ENCODE measurements at places on chromosomes 3 and 15.
A peak's percentile ranks its signal among the peaks of the same experiment; 100 is the strongest.

- DNase-seq = no peak
These were observed 141.7 kb downstream of the FBLN2 start for GRCh38 chr3:13690636-13691035.

GRCh38 chr15:94231723-94232468, 535 bp downstream of the MCTP2 start:
- DNase-seq = no peak

DNA sequence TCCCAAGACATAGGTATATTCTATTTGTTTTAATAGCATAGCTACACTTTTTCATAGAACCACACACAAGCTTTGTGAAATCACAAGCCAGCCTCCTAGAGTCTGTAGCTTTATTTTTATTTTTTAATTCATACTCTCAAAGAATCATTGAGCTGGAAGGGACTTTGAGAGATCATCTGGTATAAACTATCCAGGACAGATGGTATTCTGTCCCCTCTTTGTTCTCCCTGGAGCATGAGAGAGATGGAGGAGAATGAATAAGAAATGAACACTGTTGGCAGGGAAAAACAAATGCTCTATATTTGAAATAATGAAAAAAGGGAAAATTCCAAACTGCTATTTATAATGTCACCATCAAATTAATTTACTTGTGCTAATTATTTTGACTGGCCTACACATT, 338.7 kb upstream of the IL12A start:
- DNase-seq = no peak

DNA sequence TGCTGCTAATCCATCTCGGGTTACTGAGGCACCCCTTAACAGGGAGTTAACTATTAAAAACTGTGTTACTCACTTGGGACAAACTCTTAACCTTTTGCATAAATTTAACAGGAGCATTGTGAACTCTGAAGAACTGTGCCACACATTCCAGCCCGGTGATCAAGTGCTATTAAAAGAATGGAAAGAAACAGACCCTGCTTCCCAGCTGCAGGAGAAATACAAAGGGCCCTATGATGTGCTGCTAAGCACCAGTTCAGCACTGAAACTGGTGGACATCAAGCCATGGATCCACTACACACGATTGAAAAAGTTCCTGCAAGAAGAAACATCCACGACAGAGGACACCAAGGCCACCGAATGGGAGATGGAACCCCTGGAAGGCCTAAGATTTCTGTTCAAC, 114.7 kb upstream of the PLCL2 start:
- no peak for DNase-seq

- no peak for DNase-seq
These were observed 83.4 kb downstream of the ATP1B3 start for GRCh38 chr3:141959589-141960554.

GRCh38 chr3:186772701-186773417, 10.5 kb upstream of the EIF4A2 start:
- DNase-seq = no peak

DNA sequence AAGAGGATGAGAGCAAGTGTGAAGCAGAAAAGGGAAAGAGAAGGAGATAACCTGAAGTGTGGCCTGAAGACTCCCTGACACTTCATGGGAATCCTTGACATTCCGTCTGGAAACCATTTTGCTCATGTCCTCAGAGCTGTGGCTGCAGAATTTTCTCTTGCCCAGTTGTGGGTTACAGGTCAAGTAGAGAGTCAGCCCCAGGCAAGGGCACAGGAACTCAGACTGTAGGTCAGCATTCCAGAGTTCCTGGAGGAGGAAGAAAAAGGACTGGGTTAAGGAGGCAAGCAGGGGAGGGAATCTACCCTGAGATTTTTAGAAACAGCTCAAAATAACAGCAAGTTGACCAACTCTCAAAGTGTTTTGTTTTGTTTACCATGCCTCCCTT, 4.1 kb upstream of the THSD4 start:
- DNase-seq = no peak

DNA sequence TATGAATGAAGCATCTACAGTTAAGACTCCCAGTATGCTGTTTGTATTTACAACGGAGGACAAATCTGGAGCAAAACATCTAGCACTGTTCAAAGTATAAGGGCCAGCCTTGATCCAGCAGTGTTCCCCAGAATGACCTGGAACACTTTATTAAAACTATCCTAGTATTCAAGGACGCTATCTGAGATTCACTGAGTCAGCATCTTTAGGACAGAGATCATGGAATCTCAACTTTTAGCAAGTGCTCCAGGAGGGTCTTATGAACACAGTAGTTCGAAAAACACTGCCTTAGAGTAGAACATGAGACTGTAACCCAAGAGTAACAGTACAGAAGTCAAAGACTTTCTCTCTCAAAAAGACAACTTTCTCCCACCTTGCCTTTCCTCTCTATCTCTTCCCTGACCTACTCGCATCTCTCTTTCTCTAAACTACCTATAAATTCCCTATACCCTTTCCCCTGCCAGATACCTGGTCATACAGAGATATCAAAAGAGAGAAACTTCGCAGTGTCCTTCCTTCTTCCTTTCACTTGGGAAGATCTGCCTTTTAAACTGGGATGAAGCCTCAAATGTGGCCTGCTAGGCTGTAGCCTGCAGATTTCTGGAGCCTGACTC, 43.8 kb downstream of the AAGAB start:
- no peak for DNase-seq

DNA sequence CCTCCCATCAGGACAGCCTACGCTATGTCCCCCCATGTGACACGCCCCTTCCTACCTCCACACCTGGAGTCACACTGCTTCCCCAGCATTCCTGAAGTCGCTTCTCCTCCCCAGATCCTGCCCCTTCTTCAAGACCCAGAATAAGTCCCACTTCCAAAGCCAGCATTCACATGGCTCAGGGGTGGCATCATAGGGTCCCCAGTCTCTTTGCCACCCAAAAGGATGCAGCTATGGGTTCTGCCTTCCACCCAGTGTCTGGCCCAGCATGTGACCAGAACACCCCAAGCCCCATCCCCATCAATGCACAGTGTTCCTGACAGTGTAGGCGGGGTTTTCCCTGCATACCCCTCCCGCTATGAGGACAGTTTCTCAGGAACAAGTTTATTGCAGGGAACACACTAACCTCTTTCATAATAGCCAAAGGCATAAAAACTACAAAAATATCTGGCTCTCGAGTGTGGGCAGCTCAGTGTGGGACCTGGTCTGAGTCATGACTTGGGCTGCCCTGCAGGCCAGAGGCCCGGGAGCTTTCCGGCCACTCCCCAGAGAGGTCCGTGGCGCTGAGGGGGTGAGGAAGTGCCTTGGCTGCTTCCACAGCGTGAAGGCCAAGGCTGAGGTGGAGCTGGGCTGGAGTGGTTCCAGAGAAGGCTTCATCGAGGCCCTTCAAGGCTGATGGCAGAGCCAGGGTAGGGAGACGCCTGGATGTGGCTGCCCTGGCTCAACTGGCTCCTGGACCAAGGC, 5.8 kb downstream of the ISLR start:
- no peak for DNase-seq

DNA sequence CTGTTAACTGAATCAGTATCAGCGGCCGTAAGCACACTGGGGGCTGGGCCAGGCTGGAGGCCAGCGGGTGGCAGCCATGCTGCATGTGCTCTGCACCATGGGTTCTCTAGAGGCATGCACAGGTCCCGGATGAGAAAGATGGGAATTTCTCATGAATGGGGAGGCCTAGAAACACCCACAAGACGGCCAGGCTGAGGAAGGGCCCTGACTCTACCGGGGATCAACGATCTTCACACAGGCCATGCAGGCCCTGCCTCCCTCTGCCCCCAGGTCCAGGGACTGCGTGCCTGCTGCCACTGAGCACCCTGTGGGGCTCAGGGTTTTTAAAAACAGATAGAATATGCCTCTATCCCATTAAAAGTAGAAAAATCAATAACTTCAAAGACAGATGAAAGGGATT, 32.7 kb downstream of the SLC41A3 start:
- DNase-seq = peak; percentile 65

DNA sequence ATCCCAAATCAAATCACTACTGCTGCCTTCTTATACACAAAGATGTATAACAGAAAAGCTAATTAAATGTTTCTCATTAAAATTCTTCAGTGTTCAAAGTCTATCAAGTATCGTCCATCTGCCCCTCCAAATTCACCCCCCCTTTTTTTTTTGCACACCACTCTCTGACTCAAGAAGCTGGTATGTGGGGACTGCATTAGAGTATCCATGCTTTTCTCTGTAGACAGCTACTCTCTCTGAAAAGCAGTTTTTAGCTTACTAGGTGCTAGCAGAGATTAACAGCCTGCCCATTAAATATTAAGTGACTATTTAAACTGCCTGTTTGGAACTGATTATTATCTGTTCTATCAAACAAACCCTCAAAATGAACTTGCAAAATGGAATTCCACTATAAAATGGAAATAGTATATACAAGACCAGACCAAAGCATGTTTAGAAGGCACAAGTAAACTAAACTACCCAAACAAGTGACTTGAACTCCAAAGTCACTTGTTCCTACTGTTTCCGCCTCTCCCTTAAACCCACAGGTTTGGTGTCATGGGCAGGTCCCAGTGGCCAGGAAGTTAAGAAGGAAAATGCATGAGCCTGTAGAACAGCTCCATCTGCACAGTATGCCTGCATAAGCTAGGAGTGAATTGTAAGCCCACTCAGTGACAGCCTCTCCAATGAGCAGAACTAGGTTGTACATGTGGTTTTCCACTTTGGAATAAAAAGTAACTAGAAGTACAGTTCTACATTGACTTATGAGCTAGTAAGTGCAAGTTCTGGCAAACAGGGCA, 32.5 kb downstream of the GBE1 start:
- no peak for DNase-seq

DNA sequence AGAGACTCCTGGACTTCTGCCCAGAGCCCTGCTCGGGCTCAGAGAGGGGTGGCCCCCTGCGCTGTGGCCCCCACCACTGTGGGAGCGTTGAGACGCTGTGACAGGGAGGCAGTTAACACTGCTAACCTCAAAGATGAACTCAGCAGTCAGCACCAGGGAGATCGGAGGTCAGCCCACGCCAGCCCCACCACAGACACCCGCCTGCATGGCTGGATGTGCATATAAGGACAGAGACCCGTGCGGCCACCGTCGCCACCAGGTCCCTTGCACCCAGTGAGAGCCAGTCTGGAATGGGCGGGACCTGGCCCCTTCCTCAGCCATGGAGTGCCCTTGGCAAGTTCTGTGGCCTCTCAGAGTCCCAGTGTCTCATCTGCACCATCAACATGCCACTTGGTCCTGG, 48.5 kb upstream of the FURIN start:
- no peak for DNase-seq

DNA sequence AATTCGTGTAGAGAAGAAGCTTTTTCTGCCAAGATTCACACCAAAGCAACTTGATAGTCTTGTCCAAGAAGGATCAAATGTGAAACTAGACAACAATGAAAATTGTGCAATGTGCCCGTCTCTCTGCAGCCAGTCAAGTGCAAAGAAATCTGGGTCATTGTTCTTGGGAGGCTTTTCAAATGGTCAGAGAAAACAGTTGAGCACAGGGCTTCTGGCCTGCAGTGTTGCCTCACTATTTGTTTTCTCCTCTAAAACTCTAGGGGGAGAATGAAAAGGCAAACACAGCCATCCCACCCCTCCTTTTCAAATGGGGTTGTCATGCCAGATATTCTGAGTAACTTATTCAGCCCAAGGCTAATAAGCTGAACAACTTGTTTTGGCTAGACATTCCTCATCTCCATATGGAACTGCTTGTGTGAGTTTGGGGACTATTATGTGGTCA, 417.6 kb upstream of the CDIN1 start:
- DNase-seq = no peak

DNA sequence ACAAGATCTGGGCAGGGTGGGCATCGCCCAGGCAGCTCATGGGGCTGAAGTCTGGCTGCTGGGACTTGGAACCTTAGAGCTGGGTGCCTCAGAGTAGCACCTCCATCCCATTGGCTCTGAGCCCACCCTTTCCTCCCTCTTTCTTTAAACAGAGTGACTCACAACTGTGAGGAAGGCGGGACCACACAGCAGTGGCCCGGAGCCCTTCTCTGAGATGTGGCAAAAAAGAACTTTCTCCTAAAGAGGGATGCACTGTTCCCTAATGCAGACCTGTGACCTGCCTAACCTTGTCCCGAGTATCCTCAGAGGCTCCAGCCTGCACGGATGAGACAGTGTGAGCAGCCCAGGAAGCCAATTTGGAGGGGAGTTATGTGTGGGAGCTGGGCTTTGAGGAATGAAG, 23.6 kb downstream of the PRR20G start:
- DNase-seq = peak; percentile 29

DNA sequence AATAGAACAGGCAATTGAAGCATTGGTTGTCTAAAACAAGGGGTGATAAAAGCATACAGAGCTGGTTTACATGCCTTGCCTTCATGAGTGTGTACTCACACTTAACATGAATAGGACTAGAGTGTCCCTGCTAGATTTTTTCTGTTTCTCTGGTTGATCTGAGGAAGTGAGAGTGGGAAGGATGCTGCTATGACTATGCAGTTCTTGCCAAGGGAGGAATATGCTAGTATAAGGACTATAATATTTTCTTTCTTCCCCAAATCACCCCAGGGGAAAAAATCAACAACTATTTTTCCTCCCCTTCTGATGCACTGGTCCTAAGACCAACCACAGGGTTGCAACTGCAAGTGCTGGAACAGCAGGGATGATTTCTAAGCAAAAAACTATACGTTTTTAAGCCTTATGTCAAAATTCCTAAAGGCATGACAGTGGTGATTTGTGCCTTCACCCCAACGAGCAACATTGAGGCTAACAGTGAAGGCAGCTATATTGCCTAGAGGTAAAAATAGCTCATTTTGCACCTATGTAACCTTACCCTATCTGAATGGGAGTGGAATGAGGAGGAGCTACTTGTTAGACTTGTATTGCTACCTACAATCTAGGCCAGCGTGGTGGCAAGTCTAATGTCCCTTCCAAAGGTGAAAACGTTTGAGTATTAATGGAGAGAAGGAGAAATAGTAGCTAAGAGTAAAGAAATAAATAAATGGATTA, 33.5 kb upstream of the USP8 start:
- no peak for DNase-seq

- no peak for DNase-seq
These were observed 19.8 kb upstream of the LYSMD4 start for GRCh38 chr15:99753066-99753465.

- DNase-seq = no peak
These were observed 17.9 kb upstream of the SKIC8 start for GRCh38 chr15:78317145-78317836.

DNA sequence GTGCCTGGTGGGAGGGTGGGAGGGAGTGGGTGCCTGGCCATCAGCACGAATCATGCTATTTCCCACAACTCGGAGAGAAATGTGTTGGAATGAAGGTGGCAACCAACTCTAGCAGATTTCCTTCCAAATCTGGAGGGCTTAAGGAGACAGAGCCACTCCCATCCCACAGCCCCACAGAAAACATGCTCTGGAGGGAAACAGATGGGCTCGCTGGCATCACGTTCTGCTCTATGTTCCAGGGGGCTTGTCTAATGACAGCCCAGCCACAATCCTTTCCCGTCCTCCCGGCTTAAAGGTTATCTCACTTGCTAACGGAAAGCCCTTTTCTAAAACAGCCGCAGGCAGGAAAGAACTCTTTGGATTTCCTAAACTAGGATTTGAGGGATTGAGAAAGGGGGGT, 65.3 kb downstream of the ADAMTS17 start:
- peak; percentile 55 for DNase-seq

GRCh38 chr3:178455226-178455625, 81.0 kb upstream of the KCNMB2 start:
- DNase-seq = no peak

GRCh38 chr3:46076606-46077005, 49.3 kb upstream of the XCR1 start:
- no peak for DNase-seq

GRCh38 chr3:15575446-15575845, 25.9 kb downstream of the HACL1 start:
- DNase-seq = no peak

- DNase-seq = no peak
These were observed 27.2 kb upstream of the GLCE start for GRCh38 chr15:69132977-69133861.

GRCh38 chr3:106421909-106422308, 553.1 kb upstream of the CBLB start:
- DNase-seq = no peak

Data from vagina (tissue), 2 donors.